ENCODE measurements at places on chromosomes 1 and 21. TPM values are rescaled to one million over a fixed set of nuclear protein-coding genes. Genes with fewer than 3 reads are reported as not detected.

MTF2 gene
- polyA plus RNA-seq = 38.3 TPM

RAD54L gene
- not detected for polyA plus RNA-seq

UBASH3A gene
- not detected for polyA plus RNA-seq

CADM3 gene
- 12.1 TPM for polyA plus RNA-seq

CCDC27 gene
- polyA plus RNA-seq = not detected

LRRC38 gene
- polyA plus RNA-seq = not detected

NPPA gene
- polyA plus RNA-seq = not detected

TEDDM1 gene
- polyA plus RNA-seq = not detected

S100A7 gene
- not detected for polyA plus RNA-seq

CD1D gene
- polyA plus RNA-seq = 0.39 TPM
